A172 (cell line): ENCODE measurements at places on chromosomes 7 and 10. TPM values are rescaled to one million over a fixed set of nuclear protein-coding genes. Genes with fewer than 3 reads are reported as not detected.

The SPDYE16 gene
- total RNA-seq = not detected in 2 replicates

The EBF3 gene
- total RNA-seq = not detected in 2 replicates

The ASCC1 gene
- total RNA-seq = 30.0 and 39.5 TPM in 2 replicates

The TET1 gene
- total RNA-seq = 3.5 and 3.8 TPM in 2 replicates

The HOXA6 gene
- total RNA-seq = 0.48 TPM in 1 of 2 replicates, not detected in the other

- peak; percentile 47 for DNase-seq
These were observed 148.7 kb downstream of the C7orf25 start for GRCh38 chr7:42763137-42763551.

DNA sequence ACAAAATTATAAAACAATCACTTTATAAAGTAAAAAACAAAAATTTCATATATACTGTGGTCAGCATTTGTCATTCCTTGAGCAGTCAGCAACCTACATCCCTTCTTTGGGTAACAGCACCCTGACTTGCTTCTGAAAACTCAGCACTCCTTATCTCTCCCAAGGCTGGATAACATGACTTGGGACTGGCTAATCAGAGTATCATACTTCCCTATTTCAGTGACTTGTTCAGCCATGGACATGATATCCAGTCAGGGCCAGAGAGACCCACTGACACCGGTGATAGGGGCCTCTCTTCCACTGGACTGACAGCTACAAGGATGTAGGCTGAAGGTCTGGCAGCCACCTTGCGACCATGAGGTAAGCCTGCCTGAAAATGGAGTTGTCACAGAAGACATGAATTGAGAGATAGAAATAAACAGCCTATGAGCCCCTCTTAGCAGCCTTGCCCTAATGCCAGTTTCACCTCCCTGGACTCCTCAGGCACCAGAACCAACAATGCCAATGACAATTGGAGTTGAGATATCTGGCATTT, 84.4 kb upstream of the NEBL start:
- no peak for DNase-seq

DNA sequence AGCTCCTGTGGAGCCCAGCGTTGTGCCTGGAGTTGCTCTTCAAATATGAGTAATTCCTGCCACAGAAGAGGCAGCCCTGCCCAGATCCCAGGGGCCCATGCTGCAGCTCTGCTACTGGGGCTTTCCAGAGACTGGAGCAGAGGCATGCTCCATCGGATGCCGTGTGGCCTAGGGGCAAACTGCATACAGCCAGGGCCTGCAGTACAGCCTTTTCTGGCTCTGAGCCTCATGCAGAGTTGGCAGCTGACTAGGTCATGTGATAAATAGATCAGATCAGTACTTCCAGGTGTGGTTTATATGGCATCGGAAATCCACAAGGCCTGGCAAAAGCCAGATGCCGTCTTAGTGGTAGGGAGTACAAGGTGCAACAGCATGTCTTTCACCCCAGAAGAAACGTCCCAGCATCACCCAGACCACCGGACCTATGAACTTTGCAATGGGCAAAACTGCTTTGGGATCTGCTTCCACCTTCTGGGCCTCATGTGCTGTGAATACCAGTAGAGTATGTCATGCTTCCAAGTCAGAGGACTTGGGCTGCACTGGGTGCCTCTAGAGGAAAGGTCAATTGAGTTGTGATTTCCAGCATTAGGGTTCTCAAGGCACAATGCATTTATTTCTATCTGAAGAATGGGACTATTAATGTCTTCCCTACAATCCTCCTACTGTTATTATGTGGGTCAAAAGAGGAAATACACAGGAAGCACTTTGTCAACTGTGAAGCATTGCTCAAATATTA, 250.7 kb upstream of the ZNF32 start:
- DNase-seq = no peak

GRCh38 chr10:82266438-82266837, 391.4 kb downstream of the NRG3 start:
- peak; percentile 6 for DNase-seq

DNA sequence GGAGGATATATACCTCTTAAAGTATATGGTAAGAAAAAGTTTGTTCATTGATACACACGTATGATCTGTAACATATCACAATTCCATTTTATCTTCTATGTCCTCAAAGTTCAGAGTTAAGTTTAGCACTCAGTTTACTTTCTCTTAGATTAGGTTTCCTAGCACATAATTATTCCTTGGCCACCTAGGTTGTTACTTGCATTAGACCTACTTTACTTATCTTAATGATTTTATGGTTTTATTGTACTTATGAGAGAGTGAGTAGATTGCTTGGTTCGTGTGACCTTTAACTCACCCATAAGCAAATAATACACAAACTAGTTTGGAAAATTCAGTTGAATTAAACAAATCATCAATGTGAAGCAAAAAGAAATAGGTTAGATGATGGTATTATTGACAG, 33.9 kb upstream of the SP4 start:
- no peak for DNase-seq

GRCh38 chr7:74275401-74275881, 13.8 kb upstream of the CLIP2 start:
- DNase-seq = no peak

- no peak for DNase-seq
These were observed 36.6 kb downstream of the CACNA2D1 start for GRCh38 chr7:82406937-82407336.

DNA sequence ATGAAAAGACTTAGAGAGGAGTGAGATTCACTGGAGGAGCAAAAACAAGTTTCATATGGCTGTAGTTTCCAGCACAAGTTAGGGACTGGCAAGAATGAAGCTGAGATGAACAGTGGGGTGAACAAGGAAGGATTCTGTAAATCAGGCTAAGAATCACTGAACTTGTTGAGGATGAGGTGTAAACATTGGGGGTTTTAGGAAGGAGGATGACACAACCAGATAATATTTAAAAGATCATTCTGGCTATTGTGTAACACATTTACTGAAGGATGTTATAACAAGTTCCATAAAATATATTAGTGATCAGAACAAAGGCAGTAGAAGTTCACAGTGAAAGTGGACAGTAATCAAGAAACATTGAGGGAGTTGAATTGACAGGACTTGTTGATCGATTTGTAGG, 68.9 kb downstream of the CD36 start:
- DNase-seq = no peak
